ENCODE measurements at places on chromosomes 1 and 21.

- no peak for DNase-seq
These were observed 72.1 kb downstream of the DNM3 start for GRCh38 chr1:171913385-171913784.

GRCh38 chr1:195096051-195096521 lies 1512.2 kb downstream of the KCNT2 start:
- DNase-seq: no peak

GRCh38 chr1:12447307-12447706 lies 170.7 kb downstream of the DHRS3 start:
- DNase-seq: peak; percentile 91

DNA sequence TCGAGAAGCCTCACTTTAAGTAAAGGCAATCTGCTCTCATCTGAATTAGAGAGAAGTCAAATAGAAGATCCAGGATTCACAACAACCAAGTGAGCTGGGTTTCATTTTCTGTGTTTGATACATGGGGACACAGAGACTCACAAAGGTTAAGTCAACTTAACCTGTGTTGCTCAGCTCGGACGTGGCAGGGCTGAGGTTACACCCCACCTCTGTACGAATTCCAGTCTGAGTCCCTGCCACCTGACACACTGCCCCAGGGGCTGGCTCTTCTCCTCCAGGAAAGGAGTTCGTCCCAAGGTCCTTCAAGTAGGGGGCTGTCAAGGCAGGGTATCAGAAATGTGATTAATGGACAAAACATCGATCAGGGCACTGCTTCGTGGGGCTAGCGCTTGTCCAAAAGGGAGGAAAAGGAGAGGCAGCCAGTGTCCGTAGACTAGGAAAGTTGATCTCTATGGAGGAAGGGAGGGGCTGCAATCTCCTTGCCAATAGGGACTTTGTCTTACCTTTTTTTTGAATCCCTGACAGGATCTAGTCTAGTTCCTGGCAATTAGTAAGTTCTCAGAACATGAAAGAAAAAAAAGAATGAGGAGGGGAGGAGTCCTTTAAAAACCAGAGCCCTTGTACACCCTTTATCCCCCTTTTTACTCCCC lies 116.4 kb downstream of the CNIH3 start:
- no peak for DNase-seq

DNA sequence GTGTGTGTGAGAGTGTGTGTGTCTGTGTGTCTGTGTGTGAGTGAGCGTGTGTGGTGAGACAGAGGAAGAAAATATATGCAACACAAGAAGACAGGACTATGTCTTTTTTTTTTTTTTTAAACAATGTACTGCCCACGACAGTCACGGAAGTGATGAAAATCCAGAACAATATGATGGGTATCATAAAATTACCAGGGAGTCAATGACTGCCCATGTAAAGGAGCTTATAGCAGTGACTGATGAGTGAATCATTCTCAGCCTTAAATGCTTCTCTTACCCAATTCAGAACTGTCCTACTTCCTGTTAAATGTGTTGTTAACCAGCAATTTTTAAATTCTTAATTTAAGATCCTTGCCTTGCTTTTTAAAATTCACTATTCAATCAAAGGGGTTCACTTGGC lies 46.6 kb downstream of the RGS7 start:
- DNase-seq: no peak
